Ascending aorta (tissue), 2 donors: ENCODE measurements at places on chromosomes 16 and 17.

DNA sequence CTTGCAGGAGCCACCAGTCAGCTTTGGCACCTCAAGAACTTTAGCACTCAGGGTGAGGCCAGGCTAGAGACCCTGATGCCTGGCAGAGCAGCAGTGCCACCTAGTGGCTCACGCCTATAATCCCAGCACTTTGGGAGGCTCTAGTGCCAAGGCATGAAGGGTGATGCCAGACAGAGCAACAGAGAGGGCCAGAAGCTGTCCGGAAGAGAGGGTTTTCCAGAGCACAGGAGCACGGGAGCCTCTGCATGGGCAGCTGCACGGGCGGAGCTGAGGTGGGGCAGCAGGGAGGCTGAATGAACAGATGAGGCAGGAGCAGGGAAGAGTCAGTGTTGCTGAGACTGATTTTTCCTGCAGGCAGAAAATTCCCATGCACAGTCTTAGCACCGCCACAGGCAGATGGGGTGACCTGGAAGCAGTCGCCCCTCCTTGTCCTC is 38.9 kb downstream of the MYH3 start:
- DNase-seq = peak; percentile 70

- DNase-seq = no peak
Measured at GRCh38 chr17:7825206-7825990, 8.6 kb upstream of the KDM6B start.

DNA sequence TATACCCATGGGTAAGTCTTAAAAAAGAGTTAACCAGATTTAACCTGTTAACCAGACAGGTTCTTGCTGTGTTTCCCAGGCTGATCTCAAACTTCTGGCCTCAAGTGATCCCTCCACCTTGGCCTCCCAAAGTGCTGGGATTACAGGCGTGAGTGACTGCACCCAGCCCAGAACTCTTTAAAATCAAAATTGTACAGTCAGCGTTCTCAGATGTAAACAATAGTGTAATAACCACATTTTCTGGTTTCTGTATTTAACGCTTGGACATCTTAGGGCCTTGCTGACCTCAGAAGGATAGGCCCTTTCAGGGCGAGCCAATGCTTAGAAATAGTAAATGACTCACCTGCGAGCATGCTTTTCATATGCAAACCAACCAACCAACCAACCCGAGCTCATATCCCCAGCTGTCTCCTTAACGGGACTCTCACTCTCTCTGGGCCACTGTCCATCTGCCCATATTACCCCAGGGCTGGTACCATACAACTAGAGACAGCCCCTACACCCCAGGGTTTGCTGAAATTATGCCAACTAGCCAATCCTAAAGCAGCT is 415.0 kb upstream of the XYLT1 start:
- no peak for DNase-seq

GRCh38 chr17:46195217-46195855 is 2.1 kb upstream of the KANSL1 start:
- no peak for DNase-seq

DNA sequence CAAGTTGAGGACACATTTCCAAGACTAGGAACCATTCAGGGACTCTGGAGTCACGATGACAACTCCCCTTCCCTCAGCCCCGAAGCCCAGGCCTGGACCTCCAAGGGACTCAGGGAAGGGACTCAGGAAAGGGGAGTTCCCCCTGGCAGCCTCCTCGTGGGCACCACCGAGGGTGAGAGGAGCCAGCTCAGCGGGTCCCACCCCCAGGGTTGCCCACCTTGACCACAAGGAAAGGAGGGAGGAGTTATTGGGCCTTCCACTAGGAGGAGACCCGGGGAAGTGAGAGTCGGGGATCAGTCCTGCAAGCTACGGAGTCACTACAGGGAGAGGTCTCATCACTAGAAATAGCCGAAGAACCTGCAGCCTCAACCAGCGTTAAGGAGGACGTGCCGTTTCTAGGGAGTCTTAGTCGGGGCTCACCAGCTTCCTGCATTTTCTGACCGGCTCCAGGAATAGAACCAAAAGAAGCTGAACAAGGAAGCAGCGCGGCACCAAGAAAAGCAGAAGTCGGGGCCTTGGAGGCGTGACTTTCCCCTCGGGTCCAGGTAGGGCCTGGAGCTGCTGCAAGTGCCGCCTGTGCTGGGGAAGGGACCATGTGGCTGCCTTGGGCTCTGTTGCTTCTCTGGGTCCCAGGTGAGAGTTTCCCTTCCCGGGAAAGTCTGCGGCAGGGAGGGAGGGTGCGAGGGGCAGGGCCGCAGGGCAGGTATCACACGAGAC is at the start of gene CD300A:
Gene CD300A, plus strand, starts transcription at position 524 of the 717 bp plus-strand sequence. Its CDS starts 70 bp downstream, at position 594.
- no peak for DNase-seq

DNA sequence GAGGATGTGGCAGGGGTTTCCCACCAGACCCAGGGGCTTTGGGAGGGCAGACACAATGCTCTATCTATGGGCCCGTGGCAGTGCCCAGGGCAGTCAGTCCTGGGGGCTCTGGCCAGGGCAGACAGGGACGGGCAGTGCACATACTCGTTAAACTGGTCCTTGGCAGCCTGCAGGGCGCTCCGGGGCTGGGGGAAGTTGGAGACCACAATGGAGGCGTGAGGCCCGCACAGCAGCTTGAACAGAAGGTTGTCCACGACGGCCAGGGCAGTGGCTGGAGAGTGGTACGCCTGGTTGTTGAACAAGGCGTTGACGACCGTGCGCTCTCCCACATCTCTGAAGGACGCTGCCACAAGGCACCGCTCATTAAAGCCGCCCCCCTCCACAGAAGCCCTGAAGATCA is 18.6 kb upstream of the RNPS1 start:
- no peak for DNase-seq

- no peak for DNase-seq
Measured at GRCh38 chr16:6864244-6864643, 468.4 kb upstream of the RBFOX1 start.

- DNase-seq = no peak
Measured at GRCh38 chr17:49360796-49361128, 1.3 kb downstream of the ZNF652 start.

GRCh38 chr17:39618246-39618913 is 8.4 kb upstream of the PPP1R1B start:
- DNase-seq = no peak

DNA sequence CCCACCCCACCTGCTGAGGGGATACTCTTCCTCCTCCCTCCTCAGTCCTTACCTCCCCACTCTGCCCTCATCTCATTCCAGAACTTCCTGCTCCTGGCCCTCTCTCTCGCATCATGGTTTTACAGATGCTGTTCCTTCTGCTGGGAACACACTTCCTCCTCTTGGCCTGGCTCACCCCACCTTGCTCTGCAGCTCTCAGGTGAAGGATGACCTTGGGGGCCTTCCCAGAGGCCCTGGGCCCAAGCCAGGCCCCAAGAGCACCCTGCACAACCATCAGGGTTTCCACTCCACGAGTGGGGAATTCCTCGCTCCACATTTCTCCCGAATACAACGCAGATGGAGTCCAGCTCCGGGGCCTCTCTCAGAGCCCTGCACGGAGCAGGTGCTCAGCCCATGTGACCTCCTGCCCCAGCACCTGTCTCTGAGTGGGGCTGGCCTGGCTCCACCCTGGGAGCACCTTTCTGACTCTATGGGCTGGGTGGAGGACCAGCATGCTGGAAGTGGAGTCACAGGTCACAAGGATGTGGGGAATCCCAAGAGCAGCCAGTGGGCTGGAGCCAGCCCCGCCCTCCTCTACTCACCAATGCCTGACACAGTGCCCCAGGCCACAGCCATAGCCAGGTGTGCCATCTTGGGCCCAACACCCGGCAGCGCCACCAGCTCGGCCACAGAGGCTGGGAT is 4.5 kb downstream of the NTHL1 start:
- no peak for DNase-seq

GRCh38 chr17:51947160-51947735 is 211.3 kb downstream of the CA10 start:
- no peak for DNase-seq

GRCh38 chr17:78621720-78622490 is 44.7 kb upstream of the DNAH17 start:
- DNase-seq = no peak

DNA sequence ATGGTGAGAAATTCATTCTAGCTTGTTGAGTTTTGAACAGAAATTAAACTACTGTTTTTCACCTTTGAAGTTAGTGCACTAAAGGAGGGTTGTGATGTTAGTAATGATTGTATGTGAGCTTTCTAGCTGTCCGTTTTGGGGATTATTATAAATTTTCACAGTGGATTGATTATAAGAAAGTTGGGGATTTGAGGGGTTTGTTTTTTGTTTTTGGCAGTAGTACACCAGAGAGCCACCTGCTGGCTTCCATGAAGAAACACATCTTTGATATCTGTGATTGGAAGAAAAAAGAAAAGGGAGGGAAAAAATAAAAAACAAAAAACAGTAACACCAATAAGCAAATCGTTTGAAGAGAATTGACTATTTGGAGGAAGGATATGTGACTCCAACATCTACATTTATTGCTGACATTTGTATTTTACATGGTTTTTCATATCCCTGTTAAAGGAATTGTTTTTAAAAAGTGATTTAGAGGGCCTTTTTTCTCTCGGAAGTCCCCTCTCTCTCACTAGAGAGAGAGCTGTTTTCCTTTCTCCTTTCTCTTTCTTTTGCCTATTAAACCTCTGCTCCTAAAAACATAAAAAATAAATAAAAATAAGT is 1469.5 kb upstream of the GOT2 start:
- DNase-seq = no peak

GRCh38 chr17:73513426-73513825 is 130.8 kb downstream of the SDK2 start:
- DNase-seq = no peak

- DNase-seq = peak; percentile 91
Measured at GRCh38 chr17:76506408-76507345, 5.5 kb upstream of the RHBDF2 start.
